ENCODE measurements at places on chromosomes 4 and X. TPM values are rescaled to one million over a fixed set of nuclear protein-coding genes. Genes with fewer than 3 reads are reported as not detected.

- no peak for DNase-seq
Observed at GRCh38 chrX:106177982-106178321, 9.8 kb downstream of the PWWP3B start.

GRIA2 gene
- total RNA-seq, result not detected

DNA sequence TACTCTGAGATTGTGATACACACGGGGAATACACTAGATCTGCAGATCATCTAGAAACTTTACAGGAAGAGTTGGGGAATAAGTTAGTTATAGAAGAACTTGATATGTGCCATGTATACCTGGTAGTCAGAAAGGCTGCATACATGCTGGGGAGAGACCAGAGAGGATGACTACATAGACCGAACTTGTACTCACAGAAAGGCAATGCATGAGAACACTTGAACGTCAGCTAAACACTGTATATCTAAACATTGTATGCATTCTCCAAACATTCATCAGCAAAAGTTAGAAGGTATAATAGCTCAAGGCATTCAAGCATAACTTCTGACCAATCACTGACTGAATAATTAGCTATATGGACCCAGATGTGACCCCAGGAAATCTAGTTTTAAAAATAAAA lies 78.0 kb upstream of the PDHA2 start:
- no peak for DNase-seq

DNA sequence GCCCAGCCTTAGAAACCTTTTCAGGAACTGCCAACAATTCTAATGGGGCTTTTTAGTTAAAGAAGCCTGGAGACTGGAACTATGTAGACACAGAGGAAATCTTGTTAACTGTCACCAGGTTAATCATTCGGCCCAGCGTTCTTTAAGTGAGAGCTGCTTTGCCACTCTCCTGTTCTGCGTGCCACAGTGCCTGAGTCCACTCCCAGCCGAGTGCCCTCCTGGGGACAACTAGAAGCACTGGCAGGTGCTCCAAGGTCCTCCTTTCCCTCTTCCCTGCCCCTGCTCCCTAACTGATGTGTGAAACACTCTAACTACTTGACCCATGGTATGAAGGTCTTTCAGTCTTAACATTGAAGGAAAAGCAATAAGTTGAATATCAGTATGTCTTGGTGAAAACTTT lies 151.2 kb upstream of the TLL1 start:
- DNase-seq, result no peak
